ENCODE measurements at places on chromosomes 5 and 9. TPM values are rescaled to one million over a fixed set of nuclear protein-coding genes. Genes with fewer than 3 reads are reported as not detected.

Gene FSTL4
- polyA plus RNA-seq: 0.10 TPM

DNA sequence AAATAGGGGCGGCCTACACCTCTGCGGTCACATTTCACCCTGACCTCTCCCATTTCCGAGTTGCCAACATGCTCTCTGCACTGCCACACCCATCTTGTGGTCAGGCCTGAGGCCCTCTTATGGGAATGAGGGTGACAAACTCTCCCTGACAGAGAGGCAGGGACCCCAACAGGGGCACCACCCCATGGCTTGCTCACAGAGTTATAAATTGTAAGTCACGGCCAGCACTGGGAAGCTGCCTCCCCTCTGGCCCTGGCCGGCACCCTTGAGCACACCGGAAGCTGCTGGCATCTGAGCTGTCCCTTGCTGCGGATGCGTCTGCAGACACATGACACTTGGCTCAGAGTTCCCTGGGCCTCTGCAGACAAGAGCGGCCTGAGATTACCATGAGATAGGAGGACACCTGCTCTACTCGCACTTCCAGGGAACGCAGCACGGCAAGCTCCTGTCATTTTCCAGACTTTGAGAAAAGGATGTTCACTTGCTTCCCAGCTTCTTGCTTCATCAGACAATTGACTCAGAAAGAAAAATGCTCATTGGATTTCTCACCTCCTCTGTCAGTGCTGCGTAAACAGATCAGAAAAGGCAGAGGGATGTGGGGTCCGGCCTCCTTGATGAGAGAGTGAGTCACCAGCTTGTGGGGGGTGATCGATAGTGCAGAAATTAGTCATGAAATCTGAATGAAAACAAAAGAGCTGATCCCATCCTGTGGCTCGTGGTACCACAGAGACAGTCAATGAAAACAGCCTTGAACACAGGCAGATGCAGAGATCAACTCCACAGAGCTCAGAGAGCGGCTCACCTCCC is 269.8 kb downstream of the SYK start:
- H3K4me1 ChIP-seq: no peaks in the 10 kb centered on the region
- H3K27me3 ChIP-seq: no peaks in the 10 kb centered on the region
- H3K27ac ChIP-seq: no peak overlapping the region
- no peak for DNase-seq
- no peak overlapping the region for H3K4me3 ChIP-seq

DNA sequence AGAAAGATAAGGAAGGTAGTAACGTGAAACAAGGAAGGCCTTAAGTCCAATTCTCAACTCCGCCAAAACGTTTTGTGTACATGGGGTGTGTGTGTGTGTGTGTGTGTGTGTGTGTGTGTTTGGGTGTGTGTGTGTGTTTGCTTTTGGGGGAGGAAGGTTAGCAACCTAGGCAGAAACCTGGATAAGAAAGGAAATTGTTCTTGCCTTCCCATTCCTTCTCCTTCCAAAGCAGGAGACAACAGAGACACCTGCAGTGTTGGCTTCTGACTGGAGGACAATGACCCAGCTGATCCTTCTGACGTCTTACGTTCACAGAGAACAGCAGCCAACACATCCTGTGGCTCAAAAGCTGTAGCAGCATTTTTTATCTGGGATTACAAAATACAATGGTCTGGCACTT is 4.1 kb upstream of the CCNG1 start:
- no peak overlapping the region for H3K27ac ChIP-seq
- H3K36me3 ChIP-seq: no peaks in the 10 kb centered on the region
- no peaks in the 10 kb centered on the region for H3K4me1 ChIP-seq
- DNase-seq: no peak
- H3K27me3 ChIP-seq: no peaks in the 10 kb centered on the region

- H3K4me1 ChIP-seq: no peaks in the 10 kb centered on the region
- H3K36me3 ChIP-seq: no peaks in the 10 kb centered on the region
- no peak for DNase-seq
- H3K27me3 ChIP-seq: no peaks in the 10 kb centered on the region
- no peak overlapping the region for H3K4me3 ChIP-seq
- no peak overlapping the region for H3K27ac ChIP-seq
Observed at GRCh38 chr5:180389252-180390101, 36.3 kb upstream of the GFPT2 start.

DNA sequence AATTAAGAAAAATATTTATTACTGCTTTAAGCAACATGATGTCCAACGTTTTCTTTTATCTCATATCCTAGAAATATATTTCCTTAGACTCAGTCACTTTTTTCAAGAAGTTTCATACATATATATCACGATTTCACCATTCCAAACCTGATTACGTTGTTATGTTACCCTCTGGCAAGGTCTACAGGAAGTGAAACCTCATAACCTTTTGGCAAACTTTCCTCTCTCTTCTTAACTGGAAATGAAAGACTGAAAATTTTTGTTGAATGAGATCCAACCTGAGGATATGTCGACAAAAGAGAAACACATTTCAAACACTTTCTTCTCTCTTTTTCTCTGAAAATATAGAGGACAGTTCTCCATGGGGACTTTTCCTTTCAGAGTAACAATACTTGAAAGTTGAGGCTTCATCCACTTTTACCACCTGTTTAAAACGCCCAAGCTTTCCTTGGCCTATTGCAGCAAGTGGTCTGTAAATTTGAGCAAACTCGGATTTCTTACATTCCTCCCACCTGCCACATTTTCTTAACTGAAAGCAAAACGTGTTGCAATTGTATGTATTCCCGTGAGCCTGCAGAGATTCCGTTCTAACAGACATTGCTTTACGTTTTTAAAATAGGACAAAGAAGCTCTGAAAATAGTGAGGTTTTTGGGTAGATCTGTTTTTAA is 298.1 kb downstream of the CETN3 start:
- no peak overlapping the region for H3K27ac ChIP-seq
- H3K4me3 ChIP-seq: no peak overlapping the region
- peaks cover 5% of the 10 kb centered on the region for H3K4me1 ChIP-seq
- H3K27me3 ChIP-seq: no peaks in the 10 kb centered on the region
- no peaks in the 10 kb centered on the region for H3K36me3 ChIP-seq
